ENCODE measurements at places on chromosomes 2 and 18.

- DNase-seq: no peak
Observed at GRCh38 chr2:70182689-70183088, 8.1 kb downstream of the C2orf42 start.

DNA sequence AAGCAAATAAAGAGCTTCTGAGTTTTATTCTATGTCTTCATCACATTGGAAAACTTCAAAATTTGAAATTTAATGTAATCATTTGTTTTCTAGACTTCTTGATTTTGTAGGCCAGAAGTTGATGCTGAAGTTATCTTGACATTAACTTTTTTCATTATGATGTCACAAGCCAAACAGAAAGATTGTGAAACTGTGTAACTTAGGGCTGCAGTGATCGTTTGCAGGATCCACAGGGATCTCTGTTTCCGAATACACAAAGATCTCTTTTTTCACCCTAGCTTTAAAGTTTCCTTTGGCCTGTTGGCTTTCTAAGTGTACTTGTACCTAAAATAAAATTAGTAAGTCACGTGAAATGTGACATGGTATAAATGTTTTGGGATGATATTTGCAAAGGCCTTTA lies 594.9 kb upstream of the CDH2 start:
- no peak for DNase-seq

DNA sequence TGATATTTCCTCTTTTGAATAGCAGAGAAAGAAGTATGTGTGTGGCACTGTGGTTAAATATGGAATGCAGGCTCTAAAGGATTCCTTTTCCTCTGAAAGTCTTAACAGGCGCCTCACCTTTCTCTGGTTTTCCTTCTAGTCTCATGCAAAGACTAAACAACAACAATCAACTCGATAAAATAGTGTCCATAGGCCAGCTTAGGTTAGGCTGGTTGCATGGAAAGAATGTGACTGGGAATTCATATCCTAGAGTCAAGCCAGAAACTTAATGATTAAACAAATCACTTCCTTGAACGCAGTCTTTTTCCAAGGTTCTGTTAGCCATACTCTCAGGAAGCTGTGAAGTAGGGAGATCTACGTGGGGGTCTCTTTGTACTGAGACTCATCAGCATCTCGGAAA lies 800.8 kb upstream of the ID2 start:
- DNase-seq: no peak

- no peak for DNase-seq
Observed at GRCh38 chr2:127424598-127425520, 6.6 kb downstream of the PROC start.

DNA sequence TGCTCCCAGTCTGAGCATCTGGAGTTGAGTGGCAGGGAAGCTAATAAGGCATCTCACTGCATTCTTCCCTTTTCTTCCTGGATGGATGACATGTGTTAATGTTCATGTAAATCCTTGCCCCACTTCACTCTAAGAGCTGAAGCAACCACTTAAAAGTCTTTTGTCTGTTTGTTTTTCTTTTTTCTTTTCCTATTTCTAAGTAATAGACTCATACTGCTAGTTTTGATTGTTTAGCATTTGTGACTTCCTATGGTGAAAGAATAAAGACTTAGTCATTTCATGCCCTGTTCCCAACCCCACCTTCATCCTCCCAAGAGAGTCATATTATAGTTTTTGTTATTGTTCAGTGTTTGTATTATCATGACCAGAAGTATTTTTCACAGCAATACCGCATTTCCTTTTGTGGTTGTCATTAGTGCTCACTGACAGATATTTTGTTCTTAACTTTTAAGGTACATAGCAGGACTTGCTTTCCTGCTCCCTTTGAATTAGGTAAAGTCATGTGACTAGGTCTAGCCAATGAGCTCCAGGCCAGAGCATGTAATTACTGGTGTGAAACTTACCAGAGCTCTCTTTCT lies 18.1 kb upstream of the SPP2 start:
- DNase-seq: no peak

- DNase-seq: no peak
Observed at GRCh38 chr2:135703300-135703699, 38.4 kb upstream of the UBXN4 start.

- DNase-seq: peak; percentile 23
Observed at GRCh38 chr2:50097148-50097547, 934.8 kb downstream of the NRXN1 start.

DNA sequence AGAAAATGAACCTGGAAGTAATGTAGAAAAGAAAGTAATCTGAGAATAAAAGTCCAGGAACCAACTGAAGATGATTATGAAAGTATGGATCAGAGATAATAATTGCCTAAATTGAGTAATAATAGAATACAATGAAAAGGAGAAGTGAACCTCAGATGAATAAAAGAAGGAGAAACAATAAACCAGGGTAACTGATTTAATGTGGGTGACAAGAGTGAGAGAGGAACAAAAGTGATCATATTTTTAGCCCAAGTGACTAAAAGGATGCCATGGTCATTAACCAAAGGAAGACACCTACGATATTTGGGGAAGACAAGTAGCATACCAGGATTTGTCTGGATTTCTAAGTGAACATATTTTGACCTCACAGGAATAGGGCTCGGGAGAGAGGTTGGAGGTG lies 600.6 kb downstream of the RNF144A start:
- DNase-seq: no peak

GRCh38 chr2:50956886-50957285 lies 75.0 kb downstream of the NRXN1 start:
- DNase-seq: no peak
